ENCODE measurements at places on chromosomes 4 and X.

DNA sequence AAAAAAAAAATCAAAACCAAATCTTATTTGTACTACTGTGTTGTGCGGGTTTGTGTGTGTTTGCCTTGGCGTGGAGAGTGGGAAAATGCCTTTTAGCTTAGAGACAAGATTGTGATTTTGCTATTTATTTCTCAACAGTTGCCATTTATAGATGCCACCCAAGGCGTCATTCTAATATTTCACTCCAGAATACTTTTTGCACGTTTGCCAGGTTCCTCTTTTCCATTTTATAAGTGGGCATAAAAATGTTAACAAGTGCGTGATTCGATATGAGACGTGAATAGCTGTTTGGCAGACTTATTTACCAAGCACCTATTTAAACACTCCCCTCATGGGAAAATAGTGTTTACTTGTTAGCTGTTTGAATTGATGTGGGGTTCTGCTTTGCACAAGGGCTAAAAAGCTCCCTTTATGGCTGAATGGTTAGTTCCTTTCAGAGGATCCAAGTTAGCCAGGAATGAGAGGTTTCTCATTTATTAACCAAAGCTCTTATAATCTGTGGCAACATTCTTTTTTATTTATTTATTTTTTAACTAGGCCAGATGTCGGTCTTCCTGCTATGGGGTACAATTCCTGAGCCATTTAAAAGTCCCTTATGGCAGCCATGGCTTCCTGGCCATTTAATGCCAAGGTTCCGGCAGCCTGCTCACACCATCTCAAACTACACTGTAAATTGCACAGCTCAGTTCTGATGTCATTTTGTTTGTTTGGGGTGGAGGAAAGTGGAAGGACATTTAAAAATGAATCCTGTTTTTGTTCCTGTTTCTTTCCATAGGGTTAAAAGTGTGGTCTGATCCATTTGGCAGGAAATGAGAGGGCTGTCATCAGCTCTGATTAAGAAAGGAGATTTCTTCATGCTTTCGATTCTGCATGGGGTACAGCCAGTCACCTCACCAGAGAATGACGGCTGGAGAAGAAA lies 14.6 kb downstream of the SMIM20 start:
- no peak for DNase-seq

GRCh38 chr4:85409251-85409650 lies 65.7 kb upstream of the ARHGAP24 start:
- DNase-seq: no peak

DNA sequence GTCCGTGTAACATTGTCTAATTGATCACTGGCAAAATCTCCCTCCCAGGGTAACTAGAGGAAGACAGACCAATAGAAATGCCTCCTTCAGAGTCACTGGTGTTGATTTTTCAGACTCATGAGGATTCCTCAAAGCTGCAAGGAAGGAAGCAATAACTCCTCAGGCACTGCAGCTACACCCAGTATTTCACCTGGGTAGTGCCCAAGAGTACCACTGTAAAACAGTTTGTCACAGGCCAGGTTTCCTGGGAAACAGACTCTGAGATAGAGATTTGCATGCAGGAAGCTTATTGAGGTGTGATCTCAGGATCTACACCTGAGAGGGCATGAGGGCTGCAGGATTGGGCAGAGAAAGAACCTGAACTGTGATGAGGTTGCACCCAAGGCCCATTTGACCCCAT lies 240.7 kb upstream of the ATP6AP2 start:
- DNase-seq: no peak

DNA sequence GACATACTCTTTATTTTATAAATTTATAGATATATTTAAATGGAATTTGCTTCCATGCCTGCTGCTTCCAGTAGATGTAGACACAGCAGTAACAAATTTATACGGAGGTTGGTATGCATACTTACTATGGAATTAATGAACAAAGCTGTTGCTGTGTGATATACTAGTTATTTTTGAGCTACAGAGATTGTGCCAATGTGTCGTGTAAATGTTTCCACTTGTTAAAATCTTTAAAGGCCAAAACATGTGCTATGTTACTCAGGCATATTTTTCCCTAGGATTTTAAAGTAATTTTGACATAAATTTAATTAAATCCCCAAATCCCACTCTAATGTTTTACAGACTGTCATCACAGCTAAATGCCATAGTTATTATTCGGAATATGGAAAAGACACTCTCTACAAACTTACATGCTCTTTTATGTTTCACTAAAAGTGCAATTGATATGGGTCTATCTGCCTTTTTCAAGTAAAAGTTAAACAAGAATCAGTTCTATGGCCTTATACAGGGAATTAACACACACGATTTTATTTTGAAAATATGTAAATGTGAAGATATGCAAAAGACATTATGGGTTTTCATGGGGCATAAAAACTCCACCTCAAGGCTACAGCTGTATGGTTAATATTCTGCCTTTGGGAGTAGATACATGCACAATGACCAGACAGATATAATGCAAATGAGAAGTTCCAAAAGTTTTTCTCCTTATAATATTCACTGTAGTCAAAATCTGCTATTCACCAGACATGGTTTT lies 256.8 kb downstream of the FSTL5 start:
- DNase-seq: no peak

DNA sequence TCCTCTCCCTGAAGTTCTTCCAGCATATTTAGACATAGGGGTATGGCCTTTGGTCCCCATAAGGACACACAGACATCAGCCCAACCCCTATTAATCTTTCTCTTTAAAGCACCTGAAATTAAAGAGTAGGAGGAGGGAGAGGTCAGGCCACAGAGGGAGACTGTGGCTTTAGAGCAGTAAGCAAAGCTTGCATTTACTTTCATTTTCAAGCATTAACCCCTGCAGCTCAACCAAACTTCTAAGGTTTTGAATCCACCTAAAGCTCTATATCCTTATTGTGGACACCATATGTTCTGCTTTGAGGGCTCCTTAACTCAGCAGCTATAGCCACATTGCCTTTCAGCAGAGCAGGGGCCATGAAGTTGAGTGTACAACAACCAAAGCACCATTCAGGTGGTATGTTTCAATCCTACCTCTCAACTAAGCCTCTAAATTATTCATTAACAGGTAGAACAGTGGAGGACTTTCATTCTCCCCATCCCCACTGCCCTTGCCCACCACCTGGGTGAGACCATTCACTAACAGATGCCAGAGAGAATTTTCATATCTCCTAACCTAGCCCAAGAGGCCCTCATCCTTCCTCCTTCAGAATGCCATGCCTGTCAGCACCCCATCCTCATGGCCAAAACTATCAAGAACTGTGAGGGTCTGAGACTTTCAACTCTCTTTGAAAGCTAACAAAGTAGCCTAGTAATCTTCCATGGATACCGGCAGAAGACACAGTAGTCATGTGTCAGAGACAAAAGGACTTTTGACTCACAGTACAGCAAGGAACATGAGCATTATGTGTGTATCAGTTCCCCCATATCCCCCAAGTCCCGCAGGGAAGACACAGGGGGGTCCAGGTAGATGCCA lies 20.8 kb downstream of the LIN54 start:
- peak; percentile 45 for DNase-seq

DNA sequence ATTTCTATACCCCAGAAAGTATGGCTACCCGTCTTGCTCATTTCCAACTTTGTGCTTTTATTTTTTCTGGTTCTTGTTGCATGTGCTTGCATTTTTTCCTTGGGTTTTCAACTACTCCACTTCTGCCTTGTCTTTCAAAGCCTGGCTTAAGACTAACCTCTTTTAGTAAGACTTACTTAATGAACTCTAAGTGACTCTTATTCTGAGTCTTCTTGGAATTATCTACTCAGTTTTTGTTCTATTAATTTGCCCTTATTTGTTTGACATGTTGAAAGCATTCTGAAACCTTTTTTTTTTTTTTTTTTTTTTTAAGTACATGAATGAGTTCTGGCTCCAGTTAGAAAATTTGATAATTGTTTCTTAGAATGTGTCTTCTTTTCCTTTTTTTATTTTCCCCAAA lies 74.8 kb downstream of the SLIT2 start:
- DNase-seq: no peak

GRCh38 chr4:161920304-161921052 lies 243.3 kb downstream of the FSTL5 start:
- DNase-seq: no peak

GRCh38 chrX:153610836-153611213 lies 11.9 kb upstream of the CCNQ start:
- DNase-seq: no peak

DNA sequence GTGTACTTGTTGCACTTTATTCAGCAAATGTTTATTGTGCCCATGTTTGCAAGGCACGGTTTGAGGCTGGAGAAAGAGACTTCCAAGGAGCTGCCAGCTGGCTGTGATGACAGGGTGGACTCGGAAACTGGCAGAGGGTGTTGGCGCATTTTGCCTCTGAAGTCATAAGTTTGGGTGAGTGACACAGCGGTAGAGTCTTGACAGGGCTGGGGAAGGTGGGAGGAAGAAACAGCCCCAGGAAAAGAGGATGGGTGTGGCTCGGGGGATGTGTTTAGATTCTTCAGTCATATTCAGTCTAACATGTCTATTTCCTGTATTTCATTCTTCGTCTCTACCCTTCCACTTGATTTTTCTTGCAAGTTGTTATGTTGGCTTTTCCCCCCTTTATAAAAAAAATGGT lies 77.0 kb upstream of the STOX2 start:
- DNase-seq: no peak

- DNase-seq: no peak
Observed at GRCh38 chrX:13386092-13386491, 66.2 kb upstream of the ATXN3L start.

DNA sequence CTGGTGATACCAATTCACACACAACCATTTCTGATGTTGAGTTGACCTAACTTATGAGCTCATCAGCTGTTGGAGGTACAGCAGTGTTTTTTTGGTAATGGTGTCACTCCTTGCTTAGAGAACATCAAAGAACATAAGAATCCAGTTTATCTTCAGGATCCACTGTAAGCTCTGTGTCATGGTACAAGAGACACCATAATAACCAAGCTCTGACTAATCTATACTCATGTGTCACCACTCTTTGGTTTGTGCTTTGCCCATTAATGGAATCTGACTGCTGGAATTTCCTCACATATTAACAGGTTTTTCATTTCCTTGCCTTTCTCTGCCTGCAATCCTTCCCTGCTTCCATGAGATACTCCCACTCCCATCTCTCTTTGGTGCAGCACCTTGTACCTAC lies 735.1 kb upstream of the LCORL start:
- no peak for DNase-seq

- no peak for DNase-seq
Observed at GRCh38 chr4:72430050-72430449, 139.0 kb downstream of the ADAMTS3 start.

DNA sequence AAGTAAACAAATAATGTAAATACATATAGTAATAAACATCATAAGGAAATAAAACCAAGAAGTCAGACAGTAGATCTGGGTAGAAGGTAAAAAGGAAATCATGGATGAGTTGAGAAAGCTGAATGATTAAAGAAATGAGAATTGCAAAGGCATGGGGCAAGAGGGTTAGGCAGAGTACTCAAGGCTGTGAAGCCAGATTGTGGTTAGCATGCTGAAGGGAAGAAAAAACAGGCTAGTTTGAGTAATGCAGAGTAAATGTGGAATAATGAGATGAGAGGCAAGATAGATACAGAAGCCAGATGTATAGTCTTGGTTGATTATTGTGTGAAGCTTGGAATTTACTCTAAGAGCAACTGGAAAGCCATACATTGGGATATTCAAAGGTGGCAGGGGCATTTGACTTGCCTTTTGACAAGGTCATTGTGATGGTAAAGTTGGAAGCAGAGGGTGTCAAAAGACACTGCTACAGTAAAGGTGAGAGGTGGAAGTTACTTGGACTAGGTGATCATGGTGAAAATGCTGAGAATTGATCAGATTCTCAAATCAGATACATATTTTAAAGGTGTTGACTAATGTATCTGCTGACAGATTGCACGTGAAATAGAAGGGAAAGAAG lies 307.0 kb downstream of the FSTL5 start:
- no peak for DNase-seq

- DNase-seq: no peak
Observed at GRCh38 chr4:40305328-40306170, 29.6 kb upstream of the CHRNA9 start.

DNA sequence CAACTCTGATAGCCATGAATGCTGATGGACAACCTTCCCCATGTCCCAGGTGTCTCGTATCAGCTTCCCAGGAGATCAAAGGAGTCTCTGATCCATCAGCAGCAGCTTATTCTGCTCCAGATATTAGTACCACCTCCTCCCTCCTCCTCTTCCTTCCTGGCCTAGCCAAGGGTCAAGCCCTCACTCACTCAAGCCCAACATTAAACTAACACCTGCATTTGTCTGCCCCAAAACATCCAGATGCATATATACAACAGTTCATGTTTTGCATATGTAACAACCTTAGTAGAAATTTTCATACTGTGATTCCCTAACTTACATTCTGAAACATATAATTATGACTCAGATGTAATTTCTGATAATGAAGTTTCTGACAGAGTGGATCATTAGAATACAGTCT lies 29.9 kb downstream of the BCLAF3 start:
- DNase-seq: no peak

- no peak for DNase-seq
Observed at GRCh38 chr4:147479786-147480185, 1.1 kb upstream of the EDNRA start.

- no peak for DNase-seq
Observed at GRCh38 chrX:26914232-26914631, 548.9 kb downstream of the PPP4R3C start.

DNA sequence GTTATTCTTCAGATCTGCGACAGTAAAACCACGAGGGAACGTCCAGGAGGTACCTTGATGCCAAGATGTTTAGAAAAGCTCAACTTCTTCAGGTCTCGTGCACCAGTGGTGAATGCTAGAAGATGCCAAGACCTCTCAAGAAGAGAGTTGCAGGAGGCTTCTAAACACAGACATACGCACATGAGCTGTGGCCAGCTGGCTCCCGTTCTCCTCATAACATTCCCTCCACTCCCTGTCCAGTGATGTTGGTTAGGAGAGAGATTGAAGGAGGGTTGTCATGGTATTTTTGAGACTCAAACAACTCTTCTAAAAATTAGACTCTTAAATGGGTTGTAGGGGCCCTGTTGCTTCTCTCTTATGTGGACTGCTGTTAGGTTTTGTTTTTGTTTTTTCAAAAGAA lies 184.3 kb downstream of the QDPR start:
- no peak for DNase-seq

DNA sequence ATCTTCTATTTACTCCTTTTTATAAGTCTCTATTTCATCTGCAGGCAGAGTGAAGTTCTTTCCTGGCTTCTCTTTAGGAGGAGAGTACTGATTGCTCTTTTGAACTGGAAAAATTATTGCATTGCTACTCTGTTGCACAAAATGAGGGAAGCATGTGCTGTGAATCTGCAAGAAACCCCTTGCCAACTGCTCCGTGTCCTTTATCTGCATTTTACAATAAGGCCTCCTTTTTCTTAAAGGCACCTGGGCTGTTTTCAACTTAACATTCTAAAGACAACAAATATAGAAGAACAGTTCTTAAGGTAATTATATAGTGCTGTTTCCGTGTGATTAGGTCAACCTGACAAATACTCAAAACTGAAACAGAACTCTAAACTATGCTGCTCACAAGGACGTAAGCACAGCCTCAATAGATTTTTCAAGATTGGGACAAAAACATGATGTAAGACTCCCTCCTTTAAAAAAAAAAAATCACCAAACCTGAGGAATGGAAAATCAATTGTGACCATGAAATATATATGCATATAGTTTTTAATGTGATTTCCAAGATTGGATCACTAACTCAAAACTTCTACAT lies 716.6 kb upstream of the INTU start:
- DNase-seq: no peak

- no peak for DNase-seq
Observed at GRCh38 chrX:29841750-29842149, 373.6 kb upstream of the MAGEB2 start.

- DNase-seq: no peak
Observed at GRCh38 chr4:71570492-71570891, 213.4 kb downstream of the GC start.

Measured in CD4-positive, alpha-beta memory T cell (primary cell).